MM.1S (cell line): ENCODE measurements at places on chromosomes 6 and 20.

- no peak for DNase-seq
Observed at GRCh38 chr20:31496761-31497295, 17.4 kb upstream of the HM13 start.

DNA sequence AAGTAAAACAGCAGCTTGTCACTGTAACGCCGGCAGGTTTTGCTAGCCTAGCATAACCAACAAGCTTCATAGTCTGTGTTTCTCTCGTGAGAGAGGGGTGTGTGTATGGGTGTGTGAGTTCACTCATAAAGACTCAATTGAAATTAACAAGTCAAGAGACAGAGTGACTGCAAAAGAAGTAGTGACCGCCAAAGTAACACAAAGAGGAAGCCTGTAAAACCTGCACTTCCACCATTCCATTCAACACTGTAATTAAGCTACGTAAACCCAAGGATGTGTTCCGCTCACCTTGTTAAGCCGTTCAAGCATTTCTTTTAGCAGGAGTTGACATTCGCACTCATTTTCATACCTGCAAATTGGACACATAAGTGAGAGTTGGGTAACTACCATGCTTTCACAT is 6.6 kb downstream of the BFSP1 start:
- DNase-seq = no peak

DNA sequence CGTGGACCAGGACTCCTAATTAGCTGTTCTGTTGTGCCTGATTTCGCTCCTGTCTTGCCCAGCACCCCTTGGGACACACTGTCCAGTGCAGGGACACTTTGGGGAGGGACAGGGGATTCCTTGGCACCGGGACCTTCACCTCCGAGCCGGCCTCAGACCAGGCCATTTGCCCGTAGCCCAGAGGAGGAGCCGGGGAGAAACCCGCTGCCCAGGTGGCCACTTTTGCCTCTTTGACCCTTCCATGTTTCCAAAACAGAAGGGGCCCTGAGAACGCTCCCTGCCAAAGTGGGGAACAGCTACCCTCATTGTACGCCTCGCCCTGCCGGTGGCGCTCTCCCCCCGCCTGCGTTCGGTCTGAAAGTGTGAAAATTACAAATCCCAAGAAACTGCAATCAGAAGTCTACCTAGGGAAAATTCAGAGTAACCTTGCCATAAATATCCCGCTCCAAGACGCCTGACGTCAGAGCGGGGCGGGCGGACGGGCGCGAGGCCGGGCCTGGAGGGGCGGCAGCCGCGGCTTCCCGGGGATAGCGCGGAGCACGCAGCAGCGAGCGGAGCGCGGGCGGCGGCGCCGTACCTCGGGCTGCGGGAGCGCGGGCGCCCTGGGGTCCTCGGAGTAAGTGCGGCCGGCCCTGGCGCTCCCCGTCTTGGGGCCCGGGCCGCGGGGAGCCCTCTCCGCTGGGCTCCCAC is at the start of gene DAAM2:
Gene DAAM2, plus strand, starts transcription at position 527 of the 690 bp plus-strand sequence. CDS start 63,927 bp downstream, outside the sequence.
- no peak for DNase-seq

DNA sequence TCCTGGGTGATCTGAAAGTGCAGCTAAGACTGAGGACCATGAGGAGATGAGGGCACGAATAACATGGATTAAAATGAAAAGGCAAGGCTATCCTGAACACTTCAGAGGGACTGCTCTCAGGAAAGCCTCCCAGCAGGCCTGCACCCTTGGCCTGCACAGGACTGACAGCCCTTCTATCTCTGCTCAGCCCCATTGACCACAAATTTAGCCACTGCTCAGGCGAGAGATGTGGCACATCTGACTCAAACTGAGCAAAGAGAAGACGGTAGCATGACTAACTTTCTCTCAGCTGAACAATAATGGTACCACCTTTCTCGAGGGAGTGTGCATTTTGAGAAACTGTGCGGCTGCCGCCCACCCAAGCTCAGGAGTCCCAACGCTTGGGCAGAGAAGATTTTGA is 257.5 kb downstream of the ADGB start:
- DNase-seq = no peak

DNA sequence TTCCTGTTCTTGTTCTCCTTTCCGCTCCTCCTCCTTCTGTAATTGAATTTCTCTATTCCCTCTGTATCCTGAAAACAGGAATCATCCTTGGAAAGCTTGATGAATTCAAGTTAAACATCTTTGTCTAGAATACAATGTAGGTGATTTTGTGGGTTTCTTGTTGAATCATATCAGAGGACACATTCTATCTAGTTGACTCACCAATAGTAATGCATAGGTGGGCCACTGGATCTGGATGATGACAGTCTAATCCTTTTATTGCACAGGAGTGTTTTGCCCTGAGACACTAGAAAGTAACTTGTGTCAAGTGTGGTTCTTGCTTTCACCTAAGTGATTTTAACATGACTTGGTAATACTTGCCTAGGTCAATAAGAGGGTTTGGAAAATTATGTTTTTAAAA is 164.3 kb downstream of the RFPL4B start:
- DNase-seq = no peak

DNA sequence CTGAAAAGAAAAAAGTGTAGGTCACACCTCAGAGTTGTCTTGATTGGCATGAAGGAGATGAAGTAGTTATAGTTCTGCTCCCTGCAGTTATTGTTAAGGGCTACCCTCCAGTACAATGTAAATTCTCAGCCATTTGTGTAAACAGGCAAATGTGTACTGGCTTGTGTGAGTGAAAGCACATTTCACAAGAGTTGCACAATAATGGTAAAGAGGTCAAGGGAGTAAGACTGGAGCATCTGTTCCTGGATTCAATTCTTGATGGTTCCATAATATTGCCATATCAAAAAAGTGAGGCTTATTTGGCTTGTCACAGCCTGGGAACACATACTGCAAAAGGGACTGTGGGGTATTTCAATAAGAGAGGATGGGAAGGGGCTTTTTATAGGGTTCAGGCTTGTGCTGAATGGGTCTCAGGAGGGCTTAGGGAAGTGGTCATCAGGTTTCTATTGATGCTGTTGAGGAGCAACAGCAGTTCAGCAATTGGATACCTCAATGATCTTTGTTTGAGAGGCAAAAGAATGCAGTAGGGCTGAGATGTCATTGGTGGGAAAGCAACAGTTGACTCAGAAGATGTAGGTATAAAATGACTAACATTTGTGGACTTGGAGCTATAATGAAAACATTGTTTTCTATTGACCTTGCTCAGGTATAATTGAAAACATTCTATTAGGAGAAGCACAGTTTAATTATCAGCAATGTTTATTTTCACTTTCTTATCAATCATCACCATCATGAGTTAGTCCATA is 402.6 kb downstream of the BCKDHB start:
- DNase-seq = no peak

GRCh38 chr20:45340951-45341350 is 7.3 kb downstream of the SDC4 start:
- no peak for DNase-seq

- no peak for DNase-seq
Observed at GRCh38 chr6:128415387-128415786, 105.0 kb downstream of the PTPRK start.

DNA sequence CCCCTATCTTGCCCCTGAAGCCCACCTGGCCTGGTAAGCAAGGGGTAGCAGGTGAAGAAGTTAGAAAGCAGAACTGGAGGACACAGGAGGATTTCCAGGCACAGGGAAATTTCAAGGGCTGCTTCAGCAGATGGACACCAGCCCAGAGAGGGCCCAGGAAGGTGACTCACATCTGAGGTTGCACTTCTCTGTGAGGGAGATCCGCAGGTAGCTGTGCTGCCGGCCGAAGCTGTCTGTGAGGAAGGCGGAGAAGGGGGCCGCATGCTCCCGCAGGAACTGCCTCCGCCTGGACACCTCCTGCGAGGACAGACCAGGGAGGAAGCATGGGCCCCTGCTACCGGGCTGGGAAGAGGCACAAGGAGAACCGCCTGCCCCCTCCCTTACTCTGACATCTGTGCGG is 7.1 kb downstream of the MOCS1 start:
- no peak for DNase-seq

DNA sequence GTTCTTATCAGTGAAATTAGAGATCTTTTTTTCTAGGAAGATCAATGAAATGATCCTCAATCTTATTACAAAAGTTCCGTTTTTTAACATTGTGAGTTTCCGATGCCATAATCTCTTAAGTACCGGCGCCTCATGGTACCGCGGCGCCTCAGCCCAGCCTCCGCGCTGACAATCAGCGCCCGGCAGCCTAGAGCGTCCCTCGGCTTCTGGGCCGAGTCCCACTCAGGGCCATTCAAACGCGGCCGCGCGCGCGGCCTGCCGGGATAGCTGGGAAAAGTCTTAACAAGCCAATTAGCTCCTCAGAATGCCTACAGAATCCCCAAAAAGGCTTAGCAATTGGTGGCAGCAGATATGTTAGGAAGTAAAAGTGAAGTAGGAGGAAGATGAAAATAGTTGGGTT is 204.8 kb downstream of the ADGB start:
- DNase-seq = no peak

GRCh38 chr6:39377539-39377950 is 55.0 kb upstream of the KCNK16 start:
- peak; percentile 53 for DNase-seq

DNA sequence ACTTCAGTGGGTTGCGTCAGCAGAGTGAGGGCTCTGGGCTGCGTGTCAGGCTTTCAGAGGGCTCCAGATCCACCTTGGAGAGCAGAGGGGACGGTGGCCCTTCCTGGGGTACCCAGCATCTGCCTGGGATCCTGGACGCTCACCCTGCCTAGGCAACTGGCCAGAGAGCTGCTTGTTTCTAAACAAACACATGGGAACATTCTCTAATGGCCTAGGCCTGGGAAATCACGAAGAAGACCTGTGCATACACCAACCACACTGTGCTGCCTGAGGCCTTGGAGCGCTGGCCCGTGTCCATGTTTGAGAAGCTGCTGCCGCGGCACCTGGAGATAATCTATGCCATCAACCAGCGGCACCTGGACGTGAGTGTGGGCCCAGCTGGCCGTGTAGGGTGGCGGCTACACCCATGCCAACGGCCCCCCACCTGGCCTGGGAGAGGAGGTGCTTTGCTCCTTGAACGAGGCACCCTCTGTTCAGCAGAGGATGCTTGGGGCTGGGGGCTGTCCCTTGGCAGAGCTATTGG is 32.2 kb downstream of the PYGB start:
- no peak for DNase-seq

DNA sequence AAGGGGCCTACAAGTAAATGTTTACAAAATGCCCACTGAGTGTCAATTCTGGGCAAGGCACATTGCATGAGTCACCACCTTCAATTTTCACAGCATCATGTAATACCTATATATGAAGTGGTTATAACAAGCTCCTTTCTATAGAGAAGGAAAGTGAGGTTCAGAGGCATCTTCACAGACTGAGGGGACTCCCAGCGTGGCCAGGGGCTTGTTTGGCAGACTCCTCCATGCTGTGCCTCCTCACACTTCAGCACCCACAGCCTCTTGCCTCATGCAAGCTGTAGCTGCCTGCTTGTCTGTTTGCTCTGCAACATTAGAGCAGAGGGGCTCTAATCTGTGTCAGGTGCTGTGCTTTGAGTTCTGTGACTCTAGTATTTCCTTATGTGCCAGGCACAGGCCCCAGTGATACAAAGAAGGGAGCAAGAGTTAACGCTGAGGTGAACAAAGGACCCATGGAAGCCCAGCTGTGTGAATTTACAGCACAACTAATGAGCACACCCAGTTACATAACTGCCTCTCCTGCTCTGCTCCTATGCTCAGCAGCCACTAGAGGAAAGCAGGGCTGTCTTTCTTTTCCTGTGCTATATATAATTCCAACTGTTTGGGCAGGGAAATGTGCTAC is 72.3 kb downstream of the ZHX3 start:
- no peak for DNase-seq

DNA sequence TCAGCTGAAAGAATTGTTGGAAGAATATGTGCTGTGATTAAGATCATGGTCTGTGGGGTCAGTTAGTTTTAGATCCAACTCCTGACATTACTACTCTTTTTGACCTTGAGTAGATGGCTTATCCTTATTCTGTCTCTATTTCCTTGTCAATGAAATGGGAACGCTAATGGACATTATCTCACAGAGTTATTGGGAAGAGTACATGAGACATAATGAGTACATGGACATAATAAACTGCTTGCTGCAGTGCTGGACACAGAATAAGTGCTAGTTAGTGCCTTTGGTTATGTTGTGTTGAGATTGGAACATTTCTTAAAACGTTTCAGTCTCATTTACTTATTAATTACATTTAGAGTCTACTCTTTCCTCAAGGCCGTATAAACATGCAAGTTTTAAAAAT is 42.6 kb downstream of the MAPK14 start:
- no peak for DNase-seq

GRCh38 chr6:100078509-100078908 is 84.5 kb upstream of the MCHR2 start:
- no peak for DNase-seq

DNA sequence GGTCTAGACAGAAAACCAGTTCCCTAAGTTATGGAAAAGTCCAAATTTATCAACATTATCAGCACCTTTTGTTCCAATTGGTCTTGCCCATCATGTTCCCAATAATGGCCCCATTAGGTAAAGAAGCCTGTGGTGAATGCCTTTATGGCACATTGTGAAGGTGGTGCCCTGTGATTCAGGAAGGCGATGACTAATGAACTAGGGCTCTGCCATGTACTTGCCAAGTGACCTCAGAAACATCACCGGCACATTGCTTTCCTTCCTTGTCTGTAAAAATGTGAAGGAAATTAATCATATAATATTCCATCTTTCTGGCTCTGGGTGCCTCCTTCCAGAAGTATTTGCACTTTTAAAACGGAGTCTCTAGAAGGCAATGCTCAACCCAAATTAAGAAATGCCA is 132.3 kb downstream of the UNC5CL start:
- DNase-seq = no peak

- DNase-seq = peak; percentile 56
Observed at GRCh38 chr6:135002229-135002844, 52.3 kb downstream of the HBS1L start.

DNA sequence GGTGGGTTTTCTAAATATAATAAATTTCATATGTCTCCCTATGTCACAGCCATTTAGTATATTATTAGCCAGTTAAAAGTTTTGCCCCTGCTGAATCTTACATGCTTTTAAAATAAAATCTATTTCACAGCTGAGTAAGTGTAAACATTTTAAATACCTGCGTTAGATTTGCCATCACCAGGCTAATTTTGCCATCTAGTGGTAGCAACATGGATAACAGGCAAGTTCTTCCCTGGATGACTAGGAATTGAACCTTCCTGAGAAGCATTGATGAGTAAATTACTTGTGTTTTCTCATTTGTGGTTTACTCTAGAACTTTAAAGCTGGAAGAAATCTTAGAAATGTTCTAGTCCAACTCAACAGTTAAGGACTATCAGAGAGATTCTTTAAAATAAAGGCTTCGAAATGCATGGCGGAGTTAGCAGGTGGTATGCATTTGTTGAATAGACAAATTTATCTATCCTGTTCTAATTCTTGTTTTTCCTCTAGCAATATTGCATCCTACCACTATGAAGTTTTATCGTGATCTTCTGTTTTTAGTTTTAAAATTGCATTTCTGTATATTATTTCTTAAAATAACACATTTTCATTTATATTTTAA is 2.6 kb downstream of the PRSS35 start:
- DNase-seq = peak; percentile 63

GRCh38 chr6:125294036-125294435 is 7.7 kb downstream of the HDDC2 start:
- no peak for DNase-seq

GRCh38 chr20:31570735-31571617 is 34.1 kb upstream of the ID1 start:
- DNase-seq = no peak
